ENCODE measurements at places on chromosomes 11 and 22. TPM values are rescaled to one million over a fixed set of nuclear protein-coding genes. Genes with fewer than 3 reads are reported as not detected.

The FXYD2 gene
- not detected for total RNA-seq

The NLRP6 gene
- total RNA-seq, result not detected

The ENTHD1 gene
- total RNA-seq, result 41.5 TPM

The PLAAT5 gene
- total RNA-seq, result not detected

The ANO1 gene
- 1.2 TPM for total RNA-seq

The OOSP4B gene
- not detected for total RNA-seq

All from SK-MEL-5 (cell line).